H9 (cell line): ENCODE measurements at places on chromosomes 13 and 19. TPM values are rescaled to one million over a fixed set of nuclear protein-coding genes. Genes with fewer than 3 reads are reported as not detected.
A peak's percentile ranks its signal among the peaks of the same experiment; 100 is the strongest.

The LILRB4 gene
- not detected in 2 replicates for total RNA-seq

The IRF2BP1 gene
- total RNA-seq = 28.2 and 29.3 TPM in 2 replicates

GRCh38 chr19:56348289-56348877 is 33.7 kb upstream of the ZSCAN5A start:
- H3K27me3 ChIP-seq = no peaks in the 10 kb centered on the region
- DNase-seq = no peak
- H3K27ac ChIP-seq = no peak overlapping the region

DNA sequence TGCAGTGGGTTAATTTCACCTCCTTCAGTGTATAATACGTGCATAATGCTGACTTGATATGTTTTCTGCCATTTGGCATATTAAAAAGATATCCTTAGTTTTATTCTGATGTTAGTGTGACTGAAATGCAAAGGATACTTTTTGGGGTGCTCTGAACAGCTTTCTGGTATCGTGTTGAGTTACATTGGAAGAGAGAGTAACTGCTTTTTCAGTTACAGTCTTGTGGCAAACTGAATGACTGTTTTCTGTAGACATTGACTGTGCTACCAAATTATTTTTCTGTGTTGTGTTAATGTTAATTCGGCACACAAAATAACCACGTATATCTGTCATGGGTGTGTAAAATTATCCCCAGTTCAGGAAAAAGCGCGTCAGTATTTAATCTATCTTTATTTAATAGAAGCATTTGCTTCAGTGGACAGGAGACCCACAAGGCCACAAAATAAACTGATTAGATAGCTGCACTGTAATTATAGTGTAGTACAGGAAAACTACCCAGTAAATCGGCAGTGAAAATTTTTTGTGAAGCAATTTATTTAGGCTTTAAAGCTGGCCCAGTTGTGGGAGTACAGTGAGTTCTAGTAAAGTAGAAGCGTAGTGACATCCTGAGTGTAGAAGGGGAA is 2.5 kb downstream of the URI1 start:
- no peaks in the 10 kb centered on the region; the same call in 1 of the 2 replicates for H3K27me3 ChIP-seq
- 0 out of 3 replicates have a peak overlapping the region, but pooled peaks have one; percentile 16 for H3K4me3 ChIP-seq
- peaks cover 22% of the 10 kb centered on the region for H3K36me3 ChIP-seq
- DNase-seq = no peak
- no peak overlapping the region for H3K27ac ChIP-seq

DNA sequence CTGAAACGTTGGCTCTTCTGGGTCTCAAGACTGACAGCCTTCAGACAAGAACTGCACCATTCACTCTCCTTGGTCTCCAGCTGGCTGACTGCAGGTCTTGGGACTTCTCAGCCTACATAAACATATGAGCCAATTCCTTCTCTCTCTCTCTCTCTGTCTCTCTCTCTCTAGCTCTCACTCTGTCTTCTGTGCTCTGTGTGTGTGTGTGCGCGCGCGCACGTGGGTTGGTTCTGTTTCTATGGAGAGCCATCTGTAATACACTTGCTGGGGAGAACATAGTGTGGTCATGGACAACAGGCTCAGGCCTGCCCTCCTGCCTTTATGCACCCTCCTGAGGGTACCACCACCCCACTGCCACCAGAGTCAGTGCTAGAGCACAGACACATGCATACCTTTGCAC is 13.7 kb upstream of the SERPINE3 start:
- peak overlapping the region; percentile 4; the same call in 2 of the 3 replicates for H3K4me3 ChIP-seq
- H3K36me3 ChIP-seq = peaks cover 3% of the 10 kb centered on the region; the same call in 2 of the 3 replicates
- peaks cover 5% of the 10 kb centered on the region; the same call in 1 of the 2 replicates for H3K4me1 ChIP-seq
- no peak overlapping the region for H3K27ac ChIP-seq
- H3K27me3 ChIP-seq = no peaks in the 10 kb centered on the region

DNA sequence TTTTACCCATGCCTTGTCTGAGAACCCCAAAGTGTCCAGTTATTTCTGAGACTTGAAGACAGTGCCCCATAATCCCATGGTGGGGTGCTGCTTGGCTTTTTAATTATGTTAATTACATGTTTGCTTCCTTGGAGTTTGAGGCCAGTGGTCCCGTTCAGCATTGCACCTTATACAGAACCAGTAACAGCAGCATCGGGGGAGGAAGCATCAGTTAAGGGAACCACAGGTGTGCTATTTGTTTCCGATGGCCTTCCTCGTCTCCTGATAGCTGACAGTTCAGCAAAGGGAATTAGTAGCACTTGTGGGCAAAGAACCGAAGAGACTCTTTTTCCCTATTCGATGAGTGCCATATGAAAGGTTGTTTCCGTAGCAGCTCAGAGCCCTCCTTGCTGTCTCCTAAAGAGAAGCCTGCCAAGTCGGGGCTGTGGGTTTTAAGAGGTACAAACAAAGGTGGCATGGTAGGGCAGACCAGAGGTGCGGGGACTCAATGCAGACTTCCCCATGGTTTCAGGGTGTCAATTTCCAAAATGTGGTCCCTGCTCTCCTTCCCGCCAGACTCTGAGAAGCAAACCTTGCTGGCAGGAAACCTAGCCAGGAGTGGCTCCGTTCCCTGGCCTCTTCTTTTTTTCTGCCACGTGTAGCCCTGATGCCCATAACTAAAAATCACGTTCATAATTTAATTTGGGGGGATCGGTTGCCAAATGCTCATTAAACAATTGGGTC is 225.2 kb upstream of the TSHZ3 start:
- H3K36me3 ChIP-seq = no peaks in the 10 kb centered on the region
- no peak overlapping the region for H3K4me3 ChIP-seq
- H3K27ac ChIP-seq = no peak overlapping the region
- H3K27me3 ChIP-seq = no peaks in the 10 kb centered on the region

DNA sequence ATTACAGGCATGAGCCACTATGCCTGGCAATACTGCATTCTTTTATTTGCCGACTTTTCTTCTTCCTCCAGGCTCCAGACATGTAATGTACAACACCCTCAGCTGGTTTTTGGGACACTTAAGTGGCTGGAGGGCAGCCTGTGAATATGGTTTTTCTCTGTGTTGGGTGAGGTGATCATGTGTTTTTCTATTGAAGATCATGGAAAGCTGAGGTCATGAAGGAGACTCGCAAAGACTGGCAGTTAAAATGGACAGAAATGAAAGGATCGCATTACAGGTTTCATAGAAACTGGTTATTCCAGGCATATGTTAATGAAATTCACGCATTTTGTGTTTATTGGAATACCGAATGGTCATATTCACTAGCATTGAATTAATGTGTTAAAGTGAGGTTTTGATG is 85.2 kb upstream of the RNF113B start:
- no peak overlapping the region for H3K27ac ChIP-seq
- no peaks in the 10 kb centered on the region for H3K36me3 ChIP-seq
- DNase-seq = no peak
- no peaks in the 10 kb centered on the region for H3K27me3 ChIP-seq
- peaks cover 2% of the 10 kb centered on the region; the same call in 1 of the 2 replicates for H3K4me1 ChIP-seq
- no peak overlapping the region for H3K4me3 ChIP-seq

- H3K27ac ChIP-seq = no peak within 1 kb of the TSS
- H3K4me3 ChIP-seq = peak within 1 kb of the TSS; percentile 88
- no peak for DNase-seq
- H3K4me1 ChIP-seq = peaks cover 17% of the 10 kb centered on the region
- H3K36me3 ChIP-seq = peaks cover 4% of the 10 kb centered on the region; the same call in 2 of the 3 replicates
Measured at GRCh38 chr19:18612772-18613588, at the start of gene TMEM59L. Gene TMEM59L (plus strand): TSS chr19:18612870. CDS start chr19:18612959, 89 bp downstream.

The PTGER1 gene
- total RNA-seq = 0.63 and 0.66 TPM in 2 replicates

The CDC34 gene
- total RNA-seq = 109 and 112 TPM in 2 replicates

The CNFN gene
- 7.1 and 8.8 TPM in 2 replicates for total RNA-seq

The VAV1 gene
- 0.61 and 0.90 TPM in 2 replicates for total RNA-seq

DNA sequence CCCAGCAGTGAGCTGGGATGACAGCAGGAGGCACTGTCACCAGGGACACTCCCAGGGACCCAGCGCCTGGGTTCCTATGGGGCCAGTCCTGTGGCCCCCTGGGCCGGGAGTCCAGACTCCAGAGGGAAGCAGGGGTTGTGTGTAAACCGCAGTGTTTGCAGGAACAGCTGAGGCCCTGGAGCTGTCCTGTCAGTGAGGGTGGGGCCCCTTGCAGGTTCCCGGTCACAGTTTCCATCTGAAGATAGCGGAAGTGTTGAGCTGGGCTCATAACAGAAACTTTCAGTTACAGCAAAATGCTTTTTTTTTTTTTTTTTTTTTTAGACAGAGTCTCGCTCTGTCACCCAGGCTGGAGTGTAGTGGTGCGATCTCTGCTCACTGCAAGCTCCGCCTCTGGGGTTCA is 17.7 kb upstream of the CSNK1G2 start:
- H3K27me3 ChIP-seq = no peaks in the 10 kb centered on the region
- H3K4me1 ChIP-seq = no peaks in the 10 kb centered on the region; the same call in 1 of the 2 replicates
- no peak for DNase-seq
- H3K4me3 ChIP-seq = no peak overlapping the region
- peaks cover 48% of the 10 kb centered on the region for H3K36me3 ChIP-seq

The CASP14 gene
- total RNA-seq = not detected in 2 replicates

GRCh38 chr13:110472904-110473563 is 88.5 kb downstream of the RAB20 start:
- H3K4me3 ChIP-seq = no peak overlapping the region
- DNase-seq = no peak
- H3K36me3 ChIP-seq = peaks cover 49% of the 10 kb centered on the region
- no peak overlapping the region for H3K27ac ChIP-seq

- no peaks in the 10 kb centered on the region for H3K27me3 ChIP-seq
- peaks cover 4% of the 10 kb centered on the region; the same call in 1 of the 2 replicates for H3K36me3 ChIP-seq
- no peak for DNase-seq
- H3K27ac ChIP-seq = no peak overlapping the region
- no peaks in the 10 kb centered on the region; the same call in 1 of the 2 replicates for H3K4me1 ChIP-seq
- no peak overlapping the region for H3K4me3 ChIP-seq
Measured at GRCh38 chr13:32039056-32039455, 7.5 kb downstream of the FRY start.

- no peak overlapping the region for H3K27ac ChIP-seq
- no peaks in the 10 kb centered on the region for H3K27me3 ChIP-seq
- no peak overlapping the region for H3K4me3 ChIP-seq
- no peaks in the 10 kb centered on the region for H3K4me1 ChIP-seq
Measured at GRCh38 chr19:12075538-12076139, 11.1 kb downstream of the ZNF844 start.

GRCh38 chr13:20684041-20684440 is 19.5 kb upstream of the IL17D start:
- no peaks in the 10 kb centered on the region; the same call in 1 of the 2 replicates for H3K4me1 ChIP-seq
- H3K36me3 ChIP-seq = no peaks in the 10 kb centered on the region
- H3K27me3 ChIP-seq = no peaks in the 10 kb centered on the region
- no peak overlapping the region for H3K4me3 ChIP-seq
- DNase-seq = no peak
- no peak overlapping the region for H3K27ac ChIP-seq
